Right atrium auricular region (tissue), 2 donors: ENCODE measurements at places on chromosomes 16 and 17. TPM values are rescaled to one million over a fixed set of nuclear protein-coding genes. Genes with fewer than 3 reads are reported as not detected.
A peak's percentile ranks its signal among the peaks of the same experiment; 100 is the strongest.

ZG16 gene
- total RNA-seq: not detected

GRCh38 chr17:17682737-17683680 lies 1.8 kb downstream of the RAI1 start:
- no peak for DNase-seq

OR1F1 gene
- not detected for total RNA-seq

- DNase-seq: no peak
Measured at GRCh38 chr17:81641825-81642489, 5.0 kb downstream of the TSPAN10 start.

DNA sequence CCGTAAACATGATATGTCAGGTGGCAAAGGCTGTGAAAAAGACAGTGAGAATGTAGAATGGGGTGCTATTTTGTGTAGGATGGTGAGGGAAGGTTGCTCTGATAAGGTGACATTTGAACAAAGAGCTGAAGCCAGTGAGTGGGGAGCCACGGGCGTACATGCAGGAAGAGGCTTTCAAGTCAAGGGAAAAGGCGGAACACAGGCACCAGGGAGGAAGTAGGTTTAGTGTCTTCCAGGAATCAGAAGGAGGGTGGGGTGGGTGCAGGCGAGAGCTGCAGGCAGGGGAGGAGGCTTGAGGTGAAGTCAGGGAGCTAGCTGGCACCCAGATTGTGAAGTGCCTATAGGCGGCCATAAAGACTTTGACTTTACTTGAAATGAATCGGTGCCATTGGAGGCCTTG lies 14.1 kb downstream of the ZFP90 start:
- DNase-seq: no peak

COA3 gene
- 71.6 TPM for total RNA-seq

DNA sequence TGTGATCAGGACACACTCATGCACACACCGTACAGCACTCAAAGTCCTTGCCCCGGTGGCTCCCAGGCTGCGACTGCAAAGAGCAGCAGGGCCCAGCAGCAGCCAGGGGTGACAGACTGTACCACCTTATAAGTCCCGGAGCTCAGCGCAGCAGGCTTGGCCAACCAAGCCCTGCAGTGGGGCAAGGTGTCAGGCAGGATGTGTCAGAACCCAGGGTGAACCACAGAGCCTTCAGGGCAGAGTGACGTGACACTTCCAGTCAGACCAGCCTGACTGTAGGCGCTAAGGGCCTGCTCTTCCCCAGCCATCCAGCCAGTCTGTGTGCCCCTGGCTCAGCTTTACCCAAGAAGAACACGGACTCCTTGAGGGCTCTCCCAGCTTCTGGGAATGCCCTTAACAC lies 204.1 kb downstream of the COPRS start:
- DNase-seq: peak; percentile 71
